ENCODE measurements at places on chromosomes 5 and 9.

DNA sequence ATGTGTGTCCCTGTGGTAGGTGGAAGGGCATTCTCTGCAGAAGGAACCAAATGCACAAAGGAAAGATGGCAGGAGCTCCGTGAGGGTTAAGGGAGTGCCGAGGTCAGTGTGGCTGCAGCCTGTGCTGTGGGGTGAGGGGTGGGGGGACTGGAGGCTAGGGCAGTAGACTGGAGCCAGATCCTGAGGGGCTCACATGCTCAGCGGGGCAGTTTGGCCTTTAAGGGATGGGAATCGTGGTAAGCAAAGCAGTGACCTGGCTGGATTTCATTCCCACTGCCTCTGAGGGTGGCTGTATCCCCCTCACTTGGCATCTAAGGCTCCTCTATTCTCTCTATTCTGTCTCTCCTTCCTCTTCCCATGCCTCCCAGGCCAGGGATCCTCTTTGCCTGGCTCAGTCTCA is 15.6 kb downstream of the PITX1 start:
- DNase-seq: no peak

- DNase-seq: no peak
Measured at GRCh38 chr5:157247267-157247666, 18.7 kb upstream of the CYFIP2 start.

GRCh38 chr5:172815631-172816030 is 18.4 kb upstream of the ERGIC1 start:
- no peak for DNase-seq

- no peak for DNase-seq
Measured at GRCh38 chr9:8268881-8269280, 469.3 kb upstream of the DMAC1 start.

DNA sequence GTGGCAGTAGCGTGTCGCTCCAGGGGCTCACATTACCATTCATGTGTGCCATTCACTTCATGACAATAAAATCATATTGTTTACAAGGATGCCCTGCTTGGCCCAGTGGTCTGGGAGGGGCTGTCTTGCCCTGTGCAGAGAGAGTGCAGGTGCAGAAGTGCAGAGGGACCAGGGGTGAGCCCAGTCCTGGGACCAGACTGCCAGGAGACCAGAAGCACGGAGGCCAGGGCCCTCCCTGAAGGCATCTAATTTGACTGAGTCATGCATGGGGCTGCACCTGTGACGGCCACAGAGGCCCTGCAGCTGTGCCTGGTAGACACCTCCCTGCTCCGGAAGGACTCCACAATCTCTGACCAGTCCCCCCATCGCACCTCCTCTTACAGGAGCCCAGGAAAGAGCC is 164.4 kb upstream of the FOXD4L5 start:
- no peak for DNase-seq

DNA sequence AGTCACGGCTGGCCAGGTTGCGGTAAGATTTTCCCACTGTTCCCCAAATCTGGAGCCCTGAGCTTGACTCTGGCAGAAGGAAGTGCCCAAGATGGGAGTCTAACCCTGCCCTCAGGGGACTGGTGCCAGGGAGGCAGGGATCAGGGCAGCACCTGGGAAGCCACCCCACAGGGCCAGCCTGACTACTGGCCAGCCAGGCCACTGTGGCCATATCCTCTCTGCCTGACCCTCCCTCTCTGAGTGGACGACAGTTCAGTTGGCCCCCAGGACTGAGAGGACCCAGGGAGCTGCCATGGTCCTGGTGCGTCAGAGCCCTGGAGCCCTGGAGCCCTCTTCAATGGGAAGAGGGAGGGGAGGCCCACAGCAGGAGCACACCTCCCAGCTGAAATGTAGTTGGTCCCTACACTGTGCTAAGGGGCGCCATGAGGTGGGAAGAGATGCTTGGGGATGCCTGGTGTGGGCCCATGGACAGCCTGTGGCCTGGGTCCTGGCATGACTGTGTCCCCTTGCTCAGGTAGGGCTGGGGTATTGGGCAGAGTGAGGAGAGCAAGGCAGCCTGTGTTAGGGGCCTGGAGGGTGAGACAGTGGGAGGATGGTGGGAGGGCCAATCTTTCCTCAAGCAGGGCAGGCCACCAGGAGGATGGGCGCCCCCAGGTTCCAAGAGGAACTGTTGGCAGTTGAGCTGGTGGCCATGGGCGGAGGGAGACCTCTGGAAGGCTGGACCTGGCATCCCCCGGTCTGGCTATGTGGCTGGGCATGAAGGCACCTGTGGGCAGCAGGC is 81.1 kb downstream of the PHF2 start:
- DNase-seq: no peak

- DNase-seq: no peak
Measured at GRCh38 chr5:97231025-97231636, 48.1 kb upstream of the RIOK2 start.

GRCh38 chr5:131459216-131459615 is 175.8 kb downstream of the RAPGEF6 start:
- no peak for DNase-seq

- no peak for DNase-seq
Measured at GRCh38 chr9:89342213-89342612, 23.9 kb downstream of the SECISBP2 start.

DNA sequence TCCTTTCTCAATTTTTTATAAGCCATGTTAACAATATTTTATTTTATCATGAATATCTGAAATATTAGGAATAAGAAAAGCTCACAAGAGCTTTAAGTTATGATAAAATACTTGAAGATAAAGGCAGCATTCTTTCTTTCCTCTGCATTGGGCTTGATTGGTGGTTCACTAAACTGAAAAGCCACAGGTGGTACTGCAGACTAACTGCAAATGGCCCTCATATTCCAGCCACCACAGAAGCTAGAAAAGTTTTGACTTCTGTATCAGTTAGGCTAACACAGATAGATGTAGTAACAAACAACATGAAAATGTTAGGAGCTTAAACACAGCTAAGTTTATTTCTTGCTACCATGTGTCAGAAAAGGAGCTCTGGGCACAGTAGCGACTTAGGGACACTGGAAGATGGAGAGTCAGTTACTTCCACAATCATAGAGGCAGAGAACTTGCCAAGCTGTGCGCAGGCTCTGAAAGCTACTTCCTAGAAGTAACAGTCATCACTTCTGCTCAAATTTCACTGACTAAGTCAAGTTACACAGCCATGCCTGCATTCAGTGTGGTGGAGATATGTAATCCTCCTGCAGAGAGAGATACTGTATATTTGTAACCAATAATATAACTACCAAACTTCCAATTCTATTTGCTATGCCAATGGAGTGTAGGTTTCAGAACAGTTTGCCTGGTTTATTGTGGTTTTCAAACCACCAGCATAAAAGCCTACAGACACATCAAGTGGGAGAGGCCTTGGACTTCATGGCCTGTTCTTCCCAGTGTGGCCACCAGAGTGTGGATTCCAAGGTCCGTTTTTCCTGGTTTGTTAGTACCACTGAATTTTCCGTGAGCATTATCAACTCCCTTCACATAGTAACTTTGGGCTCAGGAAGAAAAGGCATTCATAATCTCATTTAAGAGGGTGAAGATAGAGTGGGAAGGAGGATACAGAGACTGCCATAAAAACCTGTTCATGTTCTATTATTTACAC is 268.3 kb downstream of the PJA2 start:
- no peak for DNase-seq

GRCh38 chr9:109506097-109506712 is 8.1 kb upstream of the PTPN3 start:
- no peak for DNase-seq

DNA sequence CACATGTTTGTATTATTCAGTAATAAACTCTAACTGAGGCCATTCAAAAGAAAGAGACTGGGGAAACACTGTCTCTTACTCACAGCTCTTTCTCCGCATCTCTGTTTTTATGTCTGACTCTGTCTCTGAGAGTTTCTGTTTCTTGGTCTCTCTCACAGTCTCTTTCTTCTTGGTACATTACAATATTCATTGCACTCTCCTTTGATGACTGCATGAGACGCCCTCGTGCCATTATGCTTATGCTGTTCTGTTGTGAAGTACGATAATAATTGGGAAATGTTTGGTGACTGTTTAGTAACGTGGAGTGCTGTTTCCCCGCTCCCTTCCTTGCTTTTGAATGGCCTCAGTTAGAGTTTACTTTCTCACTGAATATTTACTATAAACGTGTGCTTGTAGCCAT is 25.3 kb upstream of the TLX3 start:
- no peak for DNase-seq

- no peak for DNase-seq
Measured at GRCh38 chr9:130117376-130117775, 54.8 kb upstream of the NCS1 start.

GRCh38 chr5:169945831-169946261 is 34.4 kb downstream of the INSYN2B start:
- DNase-seq: no peak

GRCh38 chr9:125431741-125432271 is 170.2 kb downstream of the GAPVD1 start:
- no peak for DNase-seq

- no peak for DNase-seq
Measured at GRCh38 chr5:78132507-78132906, 162.0 kb downstream of the AP3B1 start.

GRCh38 chr9:135905380-135906258 is 1.7 kb downstream of the CAMSAP1 start:
- peak; percentile 47 for DNase-seq

DNA sequence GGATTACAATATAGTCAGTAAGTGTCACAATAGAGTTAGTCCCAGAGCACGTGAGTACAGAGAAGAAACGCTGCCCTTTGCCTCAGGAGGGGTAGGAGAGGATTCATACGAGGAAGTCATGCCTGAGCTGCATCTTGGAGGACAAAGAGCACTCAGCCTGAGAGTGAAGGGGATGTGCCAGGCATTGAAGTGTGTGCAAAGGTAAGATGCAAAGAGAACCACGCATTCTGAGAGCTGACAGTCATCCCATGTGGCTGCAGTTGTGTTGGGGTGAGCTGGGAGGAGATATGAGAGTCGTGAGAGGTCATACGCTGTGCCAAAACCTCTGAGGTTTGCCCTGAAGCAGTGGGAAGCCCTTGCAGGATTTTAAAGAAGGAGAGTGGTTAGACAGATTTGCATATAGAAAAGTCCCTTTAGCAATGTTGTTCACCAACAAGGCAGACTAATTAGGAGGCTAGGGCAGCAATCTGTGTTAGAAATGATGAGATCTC is 97.5 kb downstream of the PIP5K1B start:
- DNase-seq: no peak

DNA sequence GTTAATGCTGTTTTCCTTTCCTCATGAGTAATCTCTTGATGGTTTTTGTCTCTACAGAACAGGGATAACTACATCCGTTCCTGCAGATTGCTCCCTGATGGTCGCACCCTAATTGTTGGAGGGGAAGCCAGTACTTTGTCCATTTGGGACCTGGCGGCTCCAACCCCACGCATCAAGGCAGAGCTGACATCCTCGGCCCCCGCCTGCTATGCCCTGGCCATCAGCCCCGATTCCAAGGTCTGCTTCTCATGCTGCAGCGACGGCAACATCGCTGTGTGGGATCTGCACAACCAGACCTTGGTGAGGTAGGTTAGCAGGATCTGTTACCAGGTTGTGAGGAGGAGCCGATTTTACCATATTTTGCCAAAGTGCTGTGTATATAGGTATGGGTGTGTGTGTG is 148.2 kb downstream of the TLE4 start:
- DNase-seq: no peak

DNA sequence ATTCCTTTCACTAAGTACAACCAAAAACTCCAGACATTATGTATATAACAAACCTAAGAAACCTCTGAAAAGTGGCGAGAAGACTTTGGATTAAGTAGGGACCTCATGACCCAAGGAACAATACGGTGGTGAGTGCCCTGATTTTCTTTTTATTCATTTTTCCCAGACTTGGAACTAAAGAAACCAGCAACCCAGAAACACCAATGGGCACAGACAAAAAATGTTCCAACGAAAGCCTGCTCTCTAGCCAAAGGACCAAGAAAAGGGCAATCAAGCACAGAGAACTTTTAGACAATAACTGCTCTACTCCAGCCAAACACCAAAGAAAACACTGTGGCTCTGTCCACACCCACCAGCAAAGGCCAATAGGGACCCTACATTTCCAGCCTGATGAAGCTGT is 66.2 kb upstream of the SSBP2 start:
- no peak for DNase-seq

DNA sequence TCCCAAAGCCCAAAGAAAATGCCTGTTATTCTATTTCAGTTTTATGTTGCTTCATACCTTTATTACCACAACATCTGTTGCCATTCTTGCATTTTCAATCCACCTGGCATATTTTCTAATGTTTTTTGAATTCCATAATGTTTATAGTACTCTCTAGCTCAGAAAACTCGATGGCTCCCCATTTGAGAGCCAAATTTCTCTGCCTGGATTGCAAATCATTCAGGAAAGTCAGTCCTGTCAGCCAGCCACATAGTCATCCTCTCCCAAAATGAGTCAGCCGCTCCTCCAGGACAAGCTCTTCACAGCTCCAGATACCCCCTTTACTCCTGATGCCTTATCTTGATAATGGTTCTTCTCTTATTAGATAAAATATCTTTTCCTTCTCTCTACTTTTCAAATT is 78.2 kb upstream of the ADCY2 start:
- DNase-seq: no peak

DNA sequence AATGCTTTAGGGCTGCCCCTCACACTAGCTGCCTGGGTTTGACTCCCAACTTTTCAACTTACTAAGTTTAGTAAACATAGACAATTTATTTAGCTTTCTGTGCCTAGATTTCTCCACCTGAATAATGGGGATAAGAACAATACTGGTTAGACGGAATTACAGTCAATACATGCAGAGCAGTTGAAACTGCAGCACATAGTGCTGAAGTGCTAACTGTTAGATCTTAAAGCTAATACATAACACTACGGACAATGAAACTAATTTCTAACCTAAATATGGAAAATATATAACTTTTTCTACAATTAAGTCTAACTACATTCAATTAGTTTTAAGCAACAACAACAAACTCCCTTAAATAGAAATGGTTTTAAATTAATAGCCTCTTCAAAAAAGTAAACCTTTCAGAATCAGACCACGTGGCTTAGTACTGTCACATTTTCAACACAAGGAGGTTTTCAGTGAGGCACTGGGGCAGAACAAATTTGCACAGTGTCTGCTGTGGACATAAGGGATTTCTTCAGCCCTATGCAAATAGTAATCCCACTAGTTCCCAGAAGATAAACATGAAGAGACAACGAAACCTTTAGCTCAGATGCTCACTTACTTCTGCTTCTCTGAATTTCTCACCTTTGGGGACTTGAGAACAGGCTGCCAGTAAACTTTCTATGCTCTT is 293.4 kb downstream of the EDIL3 start:
- DNase-seq: no peak

- DNase-seq: peak; percentile 18
Measured at GRCh38 chr9:124257844-124258606, at the start of gene NEK6. TSS of gene NEK6 (plus strand) at chr9:124257949. CDS start at chr9:124301965, 44,016 bp downstream.

- DNase-seq: no peak
Measured at GRCh38 chr9:131885144-131885609, 145.3 kb upstream of the RAPGEF1 start.

- no peak for DNase-seq
Measured at GRCh38 chr5:111401906-111402305, 110.4 kb downstream of the STARD4 start.

DNA sequence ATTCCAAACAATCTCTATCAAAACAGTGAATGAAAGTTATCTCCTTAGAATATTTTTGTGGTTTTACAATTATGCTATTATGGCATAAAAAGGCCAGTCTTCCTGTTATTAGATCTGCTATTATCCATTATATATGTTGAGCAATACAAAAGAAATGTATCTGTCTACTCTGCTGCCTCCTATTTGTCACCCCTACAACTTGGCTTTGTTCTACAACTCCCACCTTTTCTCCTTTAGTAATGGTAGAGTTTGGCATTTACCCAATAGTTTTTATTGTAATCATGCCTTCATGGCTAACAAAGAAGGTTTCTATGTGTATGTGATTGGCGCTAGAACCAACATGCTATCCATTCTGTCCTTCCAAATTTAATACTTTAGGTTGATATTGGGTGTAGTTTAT is 189.2 kb upstream of the PRDM9 start:
- DNase-seq: no peak

- DNase-seq: no peak
Measured at GRCh38 chr9:38362852-38363588, 29.5 kb upstream of the ALDH1B1 start.
